H9 (cell line): ENCODE measurements at places on chromosomes 2 and 18. TPM values are rescaled to one million over a fixed set of nuclear protein-coding genes. Genes with fewer than 3 reads are reported as not detected.
A peak's percentile ranks its signal among the peaks of the same experiment; 100 is the strongest.

The DAPL1 gene
- total RNA-seq: not detected in 2 replicates

DNA sequence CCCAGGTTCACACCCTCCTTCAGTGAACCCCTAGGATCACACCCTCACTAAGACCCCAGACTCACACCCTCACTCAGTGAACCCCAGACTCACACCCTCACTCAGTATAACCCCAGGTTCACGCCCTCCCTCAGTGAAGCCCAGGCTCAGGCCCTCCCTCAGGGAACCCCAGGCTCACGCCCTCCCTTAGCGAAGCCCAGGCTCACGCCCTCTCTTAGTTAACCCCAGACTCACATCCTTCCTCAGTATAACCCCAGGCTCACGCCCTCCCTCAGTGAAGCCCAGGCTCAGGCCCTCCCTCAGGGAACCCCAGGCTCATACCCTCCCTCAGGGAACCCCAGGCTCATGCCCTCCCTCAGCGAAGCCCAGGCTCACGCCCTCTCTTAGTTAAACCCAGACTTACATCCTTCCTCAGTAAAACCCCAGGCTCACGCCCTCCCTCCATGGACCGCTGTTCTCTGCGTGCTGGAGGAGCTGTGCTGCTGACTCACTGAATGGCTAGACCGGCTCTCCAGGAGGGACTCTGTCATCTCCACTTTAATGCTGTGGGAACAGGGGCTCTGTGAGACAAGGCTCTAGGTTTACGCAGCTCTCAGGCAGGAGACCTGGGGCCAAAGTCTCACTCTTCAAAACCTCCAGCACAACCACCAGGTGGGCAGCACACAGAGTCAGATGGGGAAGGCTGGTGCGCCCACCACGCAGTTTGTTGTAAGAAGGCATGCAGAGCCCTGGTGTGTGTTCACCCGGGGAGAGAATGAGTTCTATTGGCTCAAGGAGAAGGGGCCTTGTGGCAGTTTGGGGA is 506.9 kb upstream of the MYT1L start:
- no peak for DNase-seq

DNA sequence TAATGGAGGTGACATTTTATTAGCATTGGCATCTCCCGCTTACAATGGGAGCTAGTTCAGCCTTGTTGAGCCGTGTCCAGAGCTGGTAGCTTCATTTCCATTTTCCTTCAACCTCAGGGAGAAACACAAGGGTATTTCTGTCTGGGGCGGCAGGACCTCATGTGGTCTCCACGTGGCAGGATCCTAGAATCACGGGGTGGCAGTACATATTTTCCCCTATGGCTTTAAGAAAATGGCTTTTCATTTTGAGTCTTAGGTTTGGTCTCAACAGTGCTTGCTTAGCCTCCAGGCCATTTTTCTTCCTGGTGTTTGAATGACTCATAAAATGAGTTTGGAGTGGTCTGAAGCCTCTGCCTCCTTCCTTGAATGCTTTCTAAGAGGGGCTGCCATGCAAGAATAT is 20.3 kb downstream of the CABLES1 start:
- DNase-seq: no peak

The GALR1 gene
- 0.02 and 0.07 TPM in 2 replicates for total RNA-seq

GRCh38 chr2:64793701-64794100 is 140.0 kb upstream of the SERTAD2 start:
- DNase-seq: no peak

- no peak for DNase-seq
Observed at GRCh38 chr2:191173206-191173605, 22.4 kb upstream of the STAT4 start.

DNA sequence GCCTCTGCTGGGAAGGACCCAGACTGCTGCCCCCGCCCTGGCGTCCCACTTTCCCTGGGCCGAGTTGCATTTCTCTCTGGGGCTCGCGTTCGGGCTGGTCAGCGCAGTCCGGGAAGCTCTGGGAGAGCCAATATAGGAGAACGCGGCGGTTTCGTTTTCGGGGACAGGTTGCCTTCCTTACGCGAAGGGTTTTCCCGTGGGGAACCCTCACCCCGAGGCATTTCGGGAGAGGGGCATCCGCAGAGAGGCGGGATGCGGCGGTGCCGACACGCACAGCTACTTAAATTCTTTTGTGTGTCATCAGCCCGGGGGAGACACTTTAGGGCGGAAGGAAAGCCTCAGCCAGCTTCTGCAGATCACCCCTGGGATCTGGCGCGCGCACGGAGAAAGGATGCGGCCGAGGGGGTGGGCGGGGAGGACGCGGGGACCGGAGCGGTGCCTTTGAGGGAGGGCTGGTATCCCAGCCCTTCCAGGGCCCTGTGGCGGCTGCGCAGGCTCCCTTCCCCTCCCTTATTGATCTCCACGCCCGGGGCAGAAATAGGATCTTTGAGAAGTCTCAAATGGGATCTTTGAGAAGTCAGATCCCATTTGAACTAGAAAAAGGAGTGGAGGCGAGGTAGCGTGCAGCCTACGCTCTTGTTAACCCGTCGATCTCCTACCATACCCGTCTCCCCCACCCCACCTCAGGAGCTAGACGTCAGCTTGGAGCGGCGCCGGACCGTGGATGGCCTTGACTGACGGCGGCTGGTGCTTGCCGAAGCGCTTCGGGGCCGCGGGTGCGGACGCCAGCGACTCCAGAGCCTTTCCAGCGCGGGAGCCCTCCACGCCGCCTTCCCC is 1.2 kb downstream of the GATA6 start:
- DNase-seq: peak; percentile 47

- no peak for DNase-seq
Observed at GRCh38 chr2:50042771-50043170, 888.5 kb upstream of the FSHR start.

The NTSR2 gene
- total RNA-seq: not detected in 2 replicates

DNA sequence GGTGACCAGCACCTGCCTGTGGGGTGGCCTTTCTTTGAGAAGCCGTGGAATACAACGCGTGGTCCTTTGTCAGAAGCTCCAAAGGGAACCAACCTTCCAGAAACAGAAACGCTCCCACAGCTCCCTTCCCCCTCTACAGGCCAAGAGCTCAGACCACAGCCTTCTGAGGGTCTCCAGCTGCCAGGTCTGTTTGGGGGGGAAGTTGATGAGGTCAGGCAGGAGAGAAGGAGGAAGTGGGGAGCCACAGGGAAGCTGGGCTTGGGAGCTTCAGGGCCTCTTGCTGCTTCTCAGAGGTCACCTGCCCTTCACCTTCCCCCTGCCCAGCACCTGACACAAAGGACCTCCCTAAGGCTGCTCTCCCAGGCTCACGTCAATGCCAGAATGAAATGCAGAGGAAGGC is 287.7 kb upstream of the ID2 start:
- no peak for DNase-seq

- no peak for DNase-seq
Observed at GRCh38 chr18:50279752-50280151, 1.6 kb downstream of the MBD1 start.

DNA sequence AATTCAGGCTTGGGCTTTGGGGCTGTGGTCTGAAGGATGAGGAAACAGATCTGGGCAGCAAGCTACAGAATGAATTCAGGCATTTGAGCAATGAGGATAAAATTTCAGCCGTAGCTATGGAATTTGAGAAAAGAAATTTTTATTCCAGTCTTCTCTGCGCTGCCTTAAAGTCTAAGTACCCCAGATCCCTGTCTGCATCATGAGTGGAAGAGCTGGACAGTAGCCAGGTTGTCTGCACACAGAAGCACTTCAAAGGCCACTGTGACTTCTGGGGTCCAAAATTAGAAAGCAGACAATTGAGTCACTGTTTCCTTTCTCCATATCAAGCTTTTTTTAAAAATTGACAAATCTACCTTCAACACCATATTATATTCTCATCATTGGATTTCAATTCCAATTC is 787.6 kb upstream of the GCFC2 start:
- DNase-seq: no peak

GRCh38 chr2:48906633-48907032 is 151.1 kb upstream of the LHCGR start:
- DNase-seq: no peak

- no peak for DNase-seq
Observed at GRCh38 chr2:189555232-189555631, 25.4 kb downstream of the SLC40A1 start.

GRCh38 chr18:23900994-23901393 is 113.6 kb upstream of the TTC39C start:
- DNase-seq: no peak

- DNase-seq: peak; percentile 44
Observed at GRCh38 chr2:65121-65520, 18.8 kb upstream of the FAM110C start.

The DNAH7 gene
- total RNA-seq: 0.09 TPM in 1 of 2 replicates, not detected in the other

- peak; percentile 39 for DNase-seq
Observed at GRCh38 chr18:37383036-37383785, 182.4 kb downstream of the CELF4 start.

The AGXT gene
- not detected in 2 replicates for total RNA-seq

DNA sequence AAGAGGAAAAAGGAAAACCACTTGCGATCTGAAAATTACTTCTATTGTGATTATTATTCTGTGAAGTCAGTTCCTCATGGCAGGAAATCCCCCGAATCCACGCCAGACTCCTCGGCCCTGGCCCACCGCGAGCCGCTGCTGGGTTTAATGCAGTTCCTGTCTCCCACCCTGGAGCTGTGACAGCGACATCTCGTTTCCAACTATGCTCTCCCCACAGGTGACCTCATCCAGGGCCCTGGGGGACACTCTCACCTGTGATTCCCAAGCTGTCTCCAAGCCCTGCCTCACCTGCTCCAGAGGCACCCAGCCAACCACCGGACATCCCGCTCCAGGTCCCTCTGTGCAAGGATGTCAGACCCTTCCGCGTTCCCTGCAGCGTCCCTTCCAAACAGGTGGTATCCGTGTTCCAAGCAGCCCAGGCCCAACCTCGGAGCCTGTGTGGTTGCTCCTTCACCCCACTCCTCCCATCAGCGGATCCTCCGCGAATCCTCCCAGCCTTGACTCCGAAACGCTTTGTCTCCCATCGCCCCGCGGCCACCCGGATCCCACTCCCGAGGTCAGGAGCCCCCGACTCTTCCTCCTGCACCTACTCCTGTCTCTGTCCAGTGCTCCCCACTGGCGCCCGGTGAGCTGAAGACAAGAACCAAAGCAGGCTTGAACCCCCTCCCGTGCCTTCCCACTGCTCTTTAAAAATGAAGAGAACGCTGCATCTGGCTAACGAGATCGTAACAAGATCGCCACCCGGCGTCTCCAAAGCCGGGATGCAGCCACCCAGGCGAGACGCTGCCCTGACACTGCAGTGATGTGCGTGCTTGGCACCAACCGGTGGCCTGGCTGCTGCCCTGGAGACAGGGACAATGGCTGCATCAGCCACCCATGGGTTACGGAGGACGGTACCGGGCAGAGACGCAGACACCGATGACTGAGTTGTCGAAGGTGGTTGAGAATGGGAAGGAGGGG is 96.5 kb downstream of the NDUFA10 start:
- peak; percentile 54 for DNase-seq

DNA sequence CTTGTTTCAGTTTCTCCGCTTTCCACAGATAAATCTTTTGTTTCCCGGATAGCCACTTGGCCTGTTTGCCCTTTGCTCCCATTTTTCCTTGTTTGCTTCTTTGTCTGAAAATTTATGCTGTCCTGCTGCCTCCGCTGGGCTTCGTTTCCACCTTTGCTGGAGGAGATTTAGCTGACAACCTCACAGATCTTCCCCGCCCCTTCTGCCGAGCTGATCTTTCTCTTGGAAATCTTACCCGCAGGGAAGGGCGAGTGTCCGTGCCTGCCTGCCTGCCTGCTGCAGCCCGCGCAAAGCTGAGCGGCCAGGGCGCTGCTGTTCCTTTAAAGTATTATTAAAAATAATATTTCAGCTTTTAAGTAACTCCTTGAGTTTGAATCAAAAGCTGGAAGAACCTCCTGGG is 1.4 kb upstream of the XRCC5 start:
- DNase-seq: peak; percentile 63

- DNase-seq: no peak
Observed at GRCh38 chr2:206160807-206161179, 1.1 kb downstream of the EEF1B2 start.

- DNase-seq: no peak
Observed at GRCh38 chr2:121471532-121472469, 58.9 kb upstream of the RNU4ATAC start.

The CXCR1 gene
- total RNA-seq: not detected in 2 replicates

- no peak for DNase-seq
Observed at GRCh38 chr2:168671932-168672331, 130.5 kb upstream of the NOSTRIN start.

The FBLN7 gene
- 1.3 and 1.4 TPM in 2 replicates for total RNA-seq

The ANKAR gene
- 1.6 and 2.0 TPM in 2 replicates for total RNA-seq

DNA sequence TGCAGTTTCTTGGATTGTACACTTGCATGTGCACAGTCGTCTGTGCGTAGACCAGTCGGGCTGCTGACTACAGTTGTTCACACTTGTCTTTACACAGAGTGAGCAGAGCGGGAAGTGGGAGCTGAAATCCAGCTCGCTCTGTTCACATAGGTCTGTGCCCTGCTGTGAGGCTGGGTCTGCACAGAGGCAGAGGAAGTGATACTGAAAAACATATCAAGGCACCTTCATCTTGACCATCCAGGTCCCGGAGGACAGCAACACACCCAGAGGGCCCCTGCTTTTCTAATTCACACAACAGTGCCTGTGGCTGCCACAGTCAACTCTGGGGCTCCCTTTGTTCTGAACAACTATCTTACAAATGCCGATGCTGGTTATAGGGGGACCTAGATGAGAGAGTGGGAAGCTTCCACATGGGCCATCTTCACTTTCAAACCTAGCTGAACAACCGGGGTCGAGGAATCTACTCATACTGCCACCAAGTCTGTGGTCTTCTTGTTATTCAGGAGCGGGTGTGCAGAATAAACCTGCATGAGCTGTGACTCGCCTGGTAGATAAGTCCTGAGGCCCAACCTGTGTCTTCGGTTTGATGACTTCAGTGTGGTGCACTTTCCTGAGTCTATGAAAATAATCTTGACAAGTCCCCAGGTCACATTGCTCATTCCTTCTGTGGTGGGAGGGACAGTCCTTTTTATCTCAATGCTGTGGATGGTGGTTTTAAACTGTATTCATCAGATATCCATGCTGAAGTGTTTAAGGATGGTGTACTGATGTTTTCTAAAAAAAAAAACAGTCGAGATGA is 3.5 kb upstream of the ADNP2 start:
- no peak for DNase-seq

- DNase-seq: no peak
Observed at GRCh38 chr18:8904316-8904715, 198.2 kb upstream of the NDUFV2 start.

GRCh38 chr2:134819334-134819733 is 19.1 kb upstream of the ACMSD start:
- no peak for DNase-seq
